ENCODE measurements at places on chromosomes 12 and 14. TPM values are rescaled to one million over a fixed set of nuclear protein-coding genes. Genes with fewer than 3 reads are reported as not detected.

Gene KRT79
- total RNA-seq: 0.12 TPM

Gene C12orf75
- 81.8 TPM for total RNA-seq

Gene IL31
- total RNA-seq: not detected

Gene CS
- total RNA-seq: 156 TPM

Gene POMT2
- total RNA-seq: 34.3 TPM

Gene COQ6
- 29.4 TPM for total RNA-seq

Gene RGS6
- not detected for total RNA-seq

Gene SERPINA12
- total RNA-seq: not detected

Gene NAV3
- total RNA-seq: 40.1 TPM

DNA sequence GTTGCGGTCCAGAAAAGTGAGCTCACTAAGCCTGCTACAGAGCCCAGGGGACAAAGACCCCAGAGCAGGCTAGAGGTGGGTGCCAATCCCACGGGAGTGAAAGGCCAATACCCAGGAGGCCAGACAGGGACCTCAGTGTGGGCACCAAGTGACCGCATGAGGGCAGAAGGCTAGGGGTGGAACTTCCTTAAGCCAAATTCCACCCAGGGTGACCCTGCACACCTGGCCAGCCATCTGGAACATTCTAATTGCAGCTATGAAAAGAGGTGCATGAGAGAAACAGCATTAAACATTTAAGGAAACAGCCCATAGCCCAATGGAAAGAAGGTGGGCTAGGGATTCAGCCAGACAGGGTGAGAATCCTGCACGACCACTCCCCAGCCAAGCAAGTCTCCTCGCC lies 19.4 kb downstream of the GLTP start:
- DNase-seq: no peak

GRCh38 chr12:91422811-91423692 lies 240.4 kb upstream of the DCN start:
- DNase-seq: no peak

DNA sequence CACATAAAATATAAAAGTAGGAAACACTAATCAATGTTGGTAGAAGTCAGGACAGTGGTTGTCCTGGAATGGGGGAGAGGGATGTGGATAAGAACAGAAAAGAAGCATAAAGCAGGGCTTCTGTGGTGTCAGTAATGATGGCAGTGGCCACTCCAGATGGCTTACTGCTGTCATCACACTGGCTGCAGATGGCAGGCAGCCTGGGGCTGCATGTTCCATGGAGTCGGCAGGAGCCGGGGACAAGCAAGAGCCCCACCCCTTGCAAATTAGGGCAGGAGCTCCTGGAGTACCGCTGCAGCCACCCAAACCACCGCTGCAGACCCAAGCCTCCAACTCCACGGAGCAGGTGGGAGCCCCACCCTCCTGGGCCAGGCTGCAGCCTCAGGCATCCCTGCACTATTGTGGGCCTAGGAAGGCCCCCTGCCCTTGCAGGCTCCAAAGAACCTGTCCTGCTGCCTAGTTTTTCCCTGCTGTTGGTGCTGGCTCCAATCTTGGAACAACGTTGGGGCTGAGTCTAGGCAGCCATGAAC lies 28.8 kb upstream of the SLC5A8 start:
- DNase-seq: no peak

GRCh38 chr12:59055204-59055860 lies 135.0 kb upstream of the LRIG3 start:
- DNase-seq: no peak

DNA sequence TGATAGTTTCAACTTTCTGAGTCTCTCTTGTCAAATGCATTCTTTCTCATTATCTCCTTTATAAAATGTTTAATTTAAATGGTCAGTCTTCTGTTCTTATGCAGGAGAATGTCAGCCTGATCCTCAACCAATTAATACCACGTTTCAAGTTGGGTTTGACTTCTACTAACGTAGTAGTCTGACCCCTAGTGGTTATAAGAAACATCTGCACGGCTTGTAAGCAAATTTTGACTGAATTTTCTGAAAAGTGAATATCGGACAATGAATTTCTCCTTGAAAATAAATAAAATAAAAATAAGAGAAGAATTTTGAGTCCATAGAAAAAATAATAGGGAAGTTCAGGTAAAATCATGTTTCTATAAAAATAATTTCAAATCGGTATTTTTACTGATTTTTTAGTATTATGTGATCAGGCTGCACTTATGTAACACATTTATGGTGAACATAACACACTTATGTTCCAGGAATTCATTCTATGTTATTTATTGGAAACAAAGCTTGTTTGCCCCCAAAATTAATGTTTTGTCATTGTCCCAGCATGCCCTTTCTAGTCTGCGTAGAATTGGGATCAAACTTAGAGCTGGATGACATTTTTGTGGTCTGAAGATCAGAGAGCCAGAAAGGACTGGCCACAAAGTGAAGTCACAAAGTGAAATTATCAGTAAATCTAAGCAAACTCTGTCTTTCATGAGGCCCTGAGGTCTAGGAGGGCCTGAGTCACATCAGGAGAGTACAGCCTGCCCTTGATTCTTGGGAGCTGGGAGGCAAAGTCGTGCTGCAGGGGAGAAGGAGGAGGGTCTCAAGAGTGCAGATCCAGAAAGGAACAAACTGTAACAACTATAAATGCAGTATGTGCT lies 101.2 kb upstream of the STXBP6 start:
- no peak for DNase-seq

DNA sequence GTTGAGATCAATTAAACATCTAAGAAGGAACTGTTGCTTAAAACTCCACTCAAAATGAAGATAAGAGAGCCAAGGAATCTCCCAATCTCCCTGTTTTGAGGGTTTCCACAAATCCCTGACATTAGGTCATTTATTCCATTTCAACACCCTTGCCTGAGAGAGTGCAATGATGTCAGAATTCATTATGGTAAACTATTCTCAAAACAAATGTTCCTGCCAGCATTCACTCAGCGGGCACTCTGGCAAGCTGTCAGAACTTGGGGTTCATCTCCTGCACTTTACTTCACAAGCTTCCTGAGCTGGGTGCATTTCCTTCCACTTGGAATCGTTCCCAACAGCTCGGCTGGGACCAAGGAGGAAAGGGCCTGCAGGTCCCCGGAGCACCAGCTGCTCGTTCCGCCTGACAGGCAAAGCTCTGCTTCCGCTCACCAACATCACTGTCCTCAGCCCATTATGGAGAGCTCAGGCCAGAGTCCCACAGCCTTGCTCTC lies 117.8 kb downstream of the TTC7B start:
- DNase-seq: no peak
